ENCODE measurements at places on chromosomes 5 and 9.

- DNase-seq, result no peak
Observed at GRCh38 chr5:57817001-57817453, 334.4 kb upstream of the ACTBL2 start.

DNA sequence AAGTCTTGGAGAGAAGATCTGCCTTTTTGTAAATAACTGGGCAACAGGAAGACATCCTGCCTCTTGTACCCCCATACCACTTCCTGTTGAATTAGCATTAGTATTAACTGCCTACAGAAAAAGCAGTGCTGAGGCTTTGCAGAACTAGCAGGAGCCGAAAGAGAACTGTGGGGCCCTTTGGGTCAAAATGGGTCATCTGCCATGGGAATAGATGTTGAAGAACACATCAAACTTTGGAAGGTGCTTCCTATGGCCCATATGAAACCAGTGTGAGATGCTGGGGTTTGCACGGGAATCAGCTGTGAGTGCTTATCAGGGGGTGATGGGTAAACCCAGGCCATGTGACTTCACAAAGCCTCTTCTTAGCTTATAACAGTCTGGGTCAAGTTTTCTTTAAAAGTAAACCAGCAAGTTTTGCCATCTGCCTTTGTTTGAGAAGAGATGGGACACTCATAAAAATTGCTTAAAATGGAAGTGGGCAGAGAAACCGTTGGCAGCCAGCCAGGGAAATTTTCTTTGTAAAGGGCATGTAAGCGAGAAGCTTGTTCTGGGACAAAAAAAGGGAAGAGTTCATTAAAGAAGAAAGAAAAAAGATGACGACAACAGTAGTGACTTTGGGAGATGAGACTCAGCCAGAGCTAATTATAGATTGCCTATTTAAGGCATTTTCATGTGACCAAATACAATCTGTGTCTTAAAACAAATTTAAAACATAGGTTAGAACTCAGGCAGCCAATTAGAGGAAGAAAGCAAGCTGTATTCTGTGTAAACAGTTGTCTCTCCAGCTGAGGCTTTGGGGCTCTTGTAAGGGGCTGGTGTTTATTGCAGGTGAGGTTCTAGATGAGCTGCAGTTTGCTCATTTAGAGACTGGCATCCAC lies 4.4 kb downstream of the SLC25A25 start:
- DNase-seq, result peak; percentile 76

GRCh38 chr9:120970244-120970643 lies 43.6 kb upstream of the TRAF1 start:
- no peak for DNase-seq

DNA sequence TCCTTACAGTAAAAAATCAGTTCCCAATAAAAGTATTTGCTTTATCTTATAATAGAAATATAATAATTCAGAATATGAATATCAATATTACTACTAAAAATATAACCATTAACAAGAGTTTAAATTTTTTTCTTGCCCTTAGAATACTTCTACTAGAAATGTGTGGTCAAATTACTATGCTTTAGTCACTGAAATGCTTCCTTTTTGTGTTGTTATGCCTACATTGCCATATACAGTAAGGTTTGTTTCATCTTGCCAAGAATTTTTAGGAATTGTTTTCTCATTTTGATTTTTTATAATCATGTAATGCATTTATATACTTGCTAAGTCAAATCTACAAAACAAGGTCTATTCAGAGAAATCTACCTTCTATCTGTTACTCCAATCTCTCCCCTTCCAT lies 181.7 kb downstream of the CDK5RAP2 start:
- DNase-seq, result no peak

DNA sequence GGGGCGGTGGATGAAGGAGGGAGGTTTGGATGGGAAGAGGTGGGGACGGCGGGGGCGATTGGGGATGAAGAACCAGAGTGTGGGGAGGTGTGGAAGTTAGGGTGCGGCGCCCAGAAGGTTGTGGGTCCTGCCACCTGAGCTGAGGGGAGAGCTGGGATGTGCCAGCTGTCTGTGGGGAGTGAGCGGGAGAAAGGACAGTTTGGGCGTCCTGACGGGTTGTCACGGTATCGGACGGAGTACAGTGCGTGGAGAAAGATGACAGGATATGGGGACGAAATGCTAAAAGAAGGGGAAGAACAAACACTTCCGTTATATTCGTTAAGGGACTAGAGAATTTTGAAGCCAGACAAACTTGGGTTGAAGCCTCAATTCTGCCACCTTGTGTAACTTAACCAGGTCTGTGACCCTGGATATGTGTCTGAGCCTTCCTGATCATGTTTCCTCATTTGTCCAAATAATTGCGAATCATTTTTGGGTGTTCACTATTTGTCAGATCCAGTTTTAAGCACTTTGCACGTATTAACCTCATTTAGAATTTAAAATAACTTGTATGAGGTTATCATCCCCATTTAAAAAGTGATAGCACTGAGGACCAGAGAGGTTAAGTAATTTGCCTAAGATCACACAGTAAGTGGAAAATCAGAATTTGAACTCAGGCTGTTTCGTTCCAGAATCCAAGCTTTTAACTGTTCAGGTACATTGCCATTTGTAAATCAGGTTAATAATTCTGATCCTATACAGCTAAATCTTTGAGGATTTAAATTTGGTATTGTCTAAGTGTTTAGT lies 689 bp downstream of the CNTRL start:
- no peak for DNase-seq

DNA sequence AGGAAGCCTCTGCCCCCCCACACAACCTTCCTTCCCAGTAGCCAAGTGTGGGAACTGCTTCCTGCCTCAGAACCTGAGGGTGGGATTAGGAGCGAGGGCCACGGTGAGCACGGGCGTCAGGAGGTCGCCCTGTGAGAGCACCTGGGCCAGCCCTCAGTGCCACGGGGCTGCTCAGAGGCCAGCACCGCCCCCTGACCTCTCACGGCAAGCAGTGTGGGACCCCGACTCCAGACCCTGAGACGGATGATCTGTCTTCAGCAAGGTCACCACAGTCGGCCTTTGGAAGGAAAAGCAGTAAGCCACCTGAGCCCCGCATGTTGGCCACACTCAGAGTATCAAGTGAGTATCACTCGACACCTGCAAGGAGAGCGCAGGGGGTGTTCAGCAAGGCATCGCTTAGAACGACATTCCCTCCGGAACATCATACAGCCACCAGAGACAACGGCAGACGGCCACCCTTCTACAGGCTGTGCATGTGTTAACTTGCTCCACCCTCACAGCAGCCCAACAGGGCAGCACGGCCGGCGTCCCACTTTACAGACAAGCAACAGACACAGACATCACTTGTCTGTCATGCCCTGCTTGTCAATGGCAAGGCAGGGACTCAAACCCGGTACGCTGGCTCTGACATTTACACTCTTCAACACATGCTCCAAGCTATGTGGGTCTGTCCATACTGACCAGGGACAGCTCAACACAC lies 50.2 kb downstream of the IPPK start:
- no peak for DNase-seq

DNA sequence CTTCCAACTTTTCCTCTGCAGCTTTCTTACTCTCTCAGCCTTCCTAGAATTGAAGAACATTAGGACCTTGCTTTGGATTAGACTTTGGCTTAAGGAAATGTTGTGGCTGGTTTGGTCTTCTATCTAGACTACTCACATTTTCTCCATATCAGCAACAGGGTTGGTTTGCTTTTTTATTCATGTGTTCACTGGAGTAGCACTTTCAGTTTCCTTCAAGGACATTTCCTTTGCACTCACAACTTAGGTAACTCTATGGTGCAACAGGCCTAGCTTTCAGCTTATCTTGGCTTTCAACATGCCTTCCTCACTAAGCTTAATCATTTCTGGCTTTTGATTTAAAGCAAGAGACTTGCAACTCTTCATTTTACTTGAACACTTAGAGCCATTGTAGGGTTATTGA lies 153.1 kb downstream of the CCDC192 start:
- DNase-seq, result no peak

DNA sequence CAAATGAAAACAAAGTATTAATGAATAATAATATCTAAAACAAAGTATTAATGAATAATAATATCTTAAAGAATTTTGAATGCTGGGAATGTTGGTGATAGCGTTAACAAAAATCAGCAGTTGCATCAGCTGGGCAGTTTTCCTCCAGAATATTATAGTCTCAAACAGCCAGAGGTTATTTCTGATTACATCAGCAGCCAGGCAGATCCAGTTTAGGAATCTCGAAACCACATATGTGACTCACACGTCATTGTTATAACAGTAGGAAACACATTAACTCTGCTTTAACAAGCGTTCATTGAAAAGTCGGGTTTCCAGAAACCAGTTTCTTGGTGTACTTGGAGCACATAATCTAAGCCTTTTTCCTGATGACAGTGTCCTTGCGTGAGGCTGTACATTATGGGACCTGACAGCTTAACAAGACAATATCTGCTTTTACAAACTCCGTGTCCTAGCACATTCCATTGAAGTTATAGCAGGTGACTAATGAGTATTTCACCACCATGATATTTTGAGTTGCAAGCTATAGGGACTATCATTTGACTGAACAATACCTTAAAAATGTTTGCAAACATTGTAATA lies 559.5 kb upstream of the KLF4 start:
- DNase-seq, result no peak

DNA sequence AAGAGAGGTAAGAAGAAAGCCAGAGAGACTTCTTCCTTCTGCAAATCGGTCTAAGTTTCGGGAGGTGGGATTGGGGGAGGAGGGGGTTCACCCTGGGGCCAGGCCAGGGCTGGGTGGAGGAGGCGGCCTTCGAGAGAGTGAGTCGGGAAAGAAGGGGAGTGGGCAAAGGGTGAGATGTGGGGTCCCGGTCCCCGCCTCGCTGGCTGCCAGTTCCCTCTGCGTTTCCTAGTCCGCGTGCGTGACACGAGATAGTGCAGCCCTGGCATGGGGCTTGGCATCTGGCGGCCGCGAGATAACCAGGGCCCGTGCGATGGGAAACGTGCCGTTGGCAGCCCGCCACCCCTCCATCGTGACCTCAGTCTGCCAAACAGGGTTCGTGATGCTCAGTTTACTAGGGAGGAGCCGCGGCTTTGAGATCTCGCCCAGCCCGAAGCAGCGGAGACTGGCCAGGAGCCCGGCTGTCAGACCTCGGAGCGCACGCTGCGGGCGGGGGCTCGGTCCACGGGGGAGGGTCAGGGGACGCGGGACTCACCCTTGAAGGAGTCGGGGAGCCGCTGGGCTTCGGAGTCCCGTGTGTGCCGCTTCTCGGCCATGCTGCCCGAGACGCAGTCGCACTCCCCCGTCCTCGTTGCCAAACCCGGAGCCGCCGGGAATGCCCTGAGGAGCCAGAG lies at the start of gene STOM:
Gene STOM (minus strand): TSS at position 656 of the 671 bp plus-strand sequence. CDS start 63 bp downstream, at position 593.
- peak; percentile 67 for DNase-seq

DNA sequence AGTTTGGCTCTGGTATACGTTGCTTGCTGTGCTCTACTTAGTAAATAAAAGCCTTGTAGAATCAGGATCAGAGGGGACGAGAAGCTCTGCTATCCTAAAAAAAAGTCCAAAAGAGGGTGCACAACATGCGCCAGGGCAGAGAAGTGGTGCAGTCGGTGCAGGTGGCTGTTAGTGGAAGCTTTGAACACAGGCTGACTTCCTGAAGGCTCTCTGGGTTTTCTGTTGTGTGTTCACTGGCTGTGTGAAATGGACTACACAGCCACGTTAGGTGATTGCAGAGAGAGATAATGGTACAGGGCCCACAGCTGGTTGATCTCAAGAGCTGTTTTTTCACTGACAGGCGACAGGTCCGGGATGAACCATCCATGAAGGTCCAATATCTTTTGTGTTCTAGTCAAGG lies 167.4 kb downstream of the TMEM167A start:
- DNase-seq, result no peak

GRCh38 chr5:141757402-141757801 lies 75.4 kb upstream of the ARAP3 start:
- no peak for DNase-seq

- no peak for DNase-seq
Observed at GRCh38 chr9:19641046-19641445, 147.8 kb downstream of the SLC24A2 start.

GRCh38 chr5:156528673-156529072 lies 201.7 kb downstream of the SGCD start:
- no peak for DNase-seq

DNA sequence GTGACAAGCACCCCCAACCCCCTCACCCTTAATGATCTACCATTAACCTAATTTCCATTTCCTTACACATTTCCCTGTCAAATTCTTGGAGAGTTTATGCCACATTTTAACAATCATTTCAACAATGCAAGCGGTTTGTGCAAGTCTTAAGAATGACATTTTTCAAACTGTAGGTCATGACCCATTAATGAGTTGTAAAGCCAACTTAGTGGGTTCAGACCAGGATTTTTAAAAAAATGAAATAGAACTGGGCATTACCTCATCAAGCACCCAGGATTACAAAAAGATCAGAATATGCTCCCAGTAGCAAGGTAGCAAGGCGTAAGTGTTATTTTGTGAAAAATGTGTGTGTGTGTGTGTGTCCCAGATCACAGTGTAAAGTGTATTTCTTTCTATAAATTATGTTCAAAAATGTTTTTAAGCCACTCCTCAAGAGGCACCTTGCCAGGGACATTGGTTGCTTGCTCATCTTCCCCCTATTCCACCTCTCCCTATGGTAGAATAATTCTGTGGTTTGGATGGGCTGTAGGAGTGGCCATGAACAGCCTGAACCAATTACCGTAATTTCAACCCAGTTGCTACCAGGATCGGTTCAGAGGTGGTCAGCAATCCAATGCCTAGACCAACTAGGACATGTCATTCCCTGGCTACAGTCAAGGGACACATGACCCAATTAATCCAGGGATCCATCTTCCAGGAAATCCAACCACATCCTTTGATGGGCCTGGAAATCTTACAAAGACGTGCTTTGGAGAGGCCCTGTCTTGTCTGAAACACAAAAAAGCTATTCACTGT lies 14.4 kb upstream of the TGFBR1 start:
- DNase-seq, result no peak

GRCh38 chr9:120901755-120902568 lies 24.6 kb downstream of the TRAF1 start:
- DNase-seq, result peak; percentile 42

DNA sequence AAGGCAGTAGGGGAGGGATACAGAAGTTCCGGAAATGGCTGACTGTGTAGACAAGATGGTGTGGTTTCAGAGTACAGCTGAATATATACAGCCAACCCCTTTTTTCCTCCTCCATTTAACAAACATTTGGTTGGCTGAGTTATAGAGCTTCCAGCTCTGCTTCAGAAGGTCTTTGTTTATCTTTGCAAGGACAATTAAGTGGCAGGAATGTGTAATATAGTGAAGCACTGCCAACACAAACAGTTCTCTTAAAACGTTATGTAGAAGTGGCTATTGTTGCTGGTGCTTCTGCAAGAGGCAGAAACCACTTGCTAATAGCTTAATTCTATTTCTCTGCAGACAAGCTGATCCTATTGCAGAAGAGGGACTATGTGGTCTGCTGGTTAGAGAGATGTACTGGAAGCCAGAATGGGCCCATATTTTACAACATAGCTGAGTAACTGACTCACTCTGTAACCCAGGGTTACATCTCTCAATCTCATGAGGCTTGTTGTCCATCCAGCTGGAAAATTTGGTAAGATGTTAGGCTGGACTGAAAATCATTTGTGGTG lies 62.7 kb upstream of the OSMR start:
- DNase-seq, result no peak

- DNase-seq, result no peak
Observed at GRCh38 chr9:69673311-69673640, 1.1 kb upstream of the APBA1 start.

DNA sequence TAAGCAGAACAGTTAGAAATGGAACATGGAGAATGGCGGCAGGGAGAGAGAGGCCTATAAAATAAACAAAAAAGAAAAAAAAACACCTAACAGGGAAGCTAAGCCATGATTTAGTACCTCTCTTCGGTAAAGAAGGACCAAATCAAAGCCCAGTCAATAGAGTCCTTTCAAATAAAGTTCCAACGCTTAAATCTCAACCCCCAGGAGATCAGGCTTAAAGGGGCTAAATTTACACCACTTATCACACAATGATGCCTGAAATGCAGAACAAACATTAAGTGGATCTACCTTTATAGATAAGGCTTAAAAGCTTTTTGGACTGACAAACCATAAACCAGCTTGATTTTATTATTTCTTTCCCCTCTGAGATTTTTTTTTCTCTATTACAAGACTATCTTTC lies 66.3 kb downstream of the PRELID2 start:
- no peak for DNase-seq

All from stimulated activated naive CD8-positive, alpha-beta T cell treated with anti-CD3 and anti-CD28 coated beads, Interleukin-15, Interleukin-2, amounts not matched to agents 100 U/mL and 50 U/mL, for 24 hours (primary cell).